ENCODE measurements at places on chromosomes 6 and 20. TPM values are rescaled to one million over a fixed set of nuclear protein-coding genes. Genes with fewer than 3 reads are reported as not detected.
A peak's percentile ranks its signal among the peaks of the same experiment; 100 is the strongest.

OTOR gene
- total RNA-seq, result not detected

KCNQ5 gene
- total RNA-seq, result not detected

KIF6 gene
- total RNA-seq, result 0.12 TPM

ECT2L gene
- total RNA-seq, result 0.37 TPM

DNA sequence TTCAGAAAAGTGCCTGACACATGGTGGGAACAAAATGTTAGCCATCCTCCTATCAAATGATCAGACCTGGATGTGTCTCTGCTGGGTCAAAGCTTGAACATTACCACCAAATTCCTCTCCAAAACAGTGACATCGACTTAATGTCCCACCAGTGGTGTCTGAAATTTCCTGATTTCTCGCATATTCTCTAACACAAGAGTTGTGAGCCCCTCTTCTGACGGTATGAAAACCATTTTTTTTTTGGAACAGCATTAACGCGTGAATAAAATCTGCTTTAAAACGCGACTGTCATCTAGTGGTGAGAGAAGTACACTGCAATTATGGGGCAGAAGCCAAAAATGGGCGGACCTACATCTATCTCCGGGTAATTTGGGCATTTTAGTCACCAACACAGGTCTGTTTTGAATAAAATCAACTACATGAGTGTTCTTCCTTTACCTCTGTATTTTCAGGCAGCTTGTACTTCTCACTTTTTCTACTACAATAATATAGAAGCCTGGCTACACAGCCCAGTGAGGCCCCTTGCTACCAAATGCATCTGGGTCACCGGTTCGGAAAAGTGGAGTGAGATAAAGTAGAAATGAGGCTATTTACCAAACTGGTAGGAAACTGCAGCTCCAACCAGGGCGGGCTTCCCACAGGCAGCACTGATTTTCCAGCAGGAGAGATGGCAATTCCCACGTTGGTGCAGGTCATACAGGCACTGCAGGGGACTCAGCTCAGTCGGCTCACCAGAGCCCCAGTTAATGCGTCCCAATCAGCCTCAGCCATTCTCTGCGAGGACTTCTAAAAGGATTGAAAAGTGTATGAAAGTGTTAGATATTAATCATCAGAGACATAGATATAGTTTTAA is 27.4 kb downstream of the MGME1 start:
- no peak for DNase-seq

GRCh38 chr6:170031684-170032121 is 259.2 kb downstream of the DLL1 start:
- DNase-seq, result peak; percentile 5

DNA sequence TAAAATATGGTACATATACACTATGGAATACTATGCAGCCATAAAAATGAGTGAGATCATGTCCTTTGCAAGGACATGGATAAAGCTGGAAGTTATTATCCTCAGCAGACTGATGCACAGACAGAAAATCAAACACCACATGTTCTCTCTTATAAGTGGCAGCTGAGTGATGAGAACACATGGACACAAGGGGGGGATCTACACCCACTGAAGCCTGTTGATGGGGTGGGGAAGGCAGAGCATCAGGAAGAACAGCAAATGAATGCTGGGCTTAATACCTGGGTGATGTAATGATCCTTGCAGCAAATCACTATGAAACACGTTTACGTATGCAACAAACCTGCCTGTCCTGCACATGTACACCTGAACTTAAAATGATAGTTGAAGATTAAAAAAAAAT is 71.3 kb downstream of the MANEA start:
- DNase-seq, result no peak

DNA sequence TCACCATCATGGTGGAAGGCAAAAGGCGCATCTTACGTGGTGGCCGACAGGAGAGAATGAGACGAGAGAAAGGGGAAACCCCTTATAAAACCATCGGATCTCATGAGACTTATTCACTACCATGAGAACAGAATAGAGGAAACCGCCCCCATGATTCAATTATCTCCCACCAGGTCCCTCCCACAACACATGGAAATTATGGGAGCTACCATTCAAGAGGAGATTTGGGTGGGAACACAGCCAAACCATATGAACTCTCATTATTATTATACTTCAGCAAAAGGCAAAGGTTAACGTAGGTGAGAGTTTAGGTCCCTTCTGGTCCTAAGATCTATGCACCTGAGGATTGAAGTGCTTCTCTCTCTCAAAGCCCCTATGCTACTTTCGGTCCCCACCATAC is 2.4 kb upstream of the PFDN4 start:
- DNase-seq, result no peak

DNA sequence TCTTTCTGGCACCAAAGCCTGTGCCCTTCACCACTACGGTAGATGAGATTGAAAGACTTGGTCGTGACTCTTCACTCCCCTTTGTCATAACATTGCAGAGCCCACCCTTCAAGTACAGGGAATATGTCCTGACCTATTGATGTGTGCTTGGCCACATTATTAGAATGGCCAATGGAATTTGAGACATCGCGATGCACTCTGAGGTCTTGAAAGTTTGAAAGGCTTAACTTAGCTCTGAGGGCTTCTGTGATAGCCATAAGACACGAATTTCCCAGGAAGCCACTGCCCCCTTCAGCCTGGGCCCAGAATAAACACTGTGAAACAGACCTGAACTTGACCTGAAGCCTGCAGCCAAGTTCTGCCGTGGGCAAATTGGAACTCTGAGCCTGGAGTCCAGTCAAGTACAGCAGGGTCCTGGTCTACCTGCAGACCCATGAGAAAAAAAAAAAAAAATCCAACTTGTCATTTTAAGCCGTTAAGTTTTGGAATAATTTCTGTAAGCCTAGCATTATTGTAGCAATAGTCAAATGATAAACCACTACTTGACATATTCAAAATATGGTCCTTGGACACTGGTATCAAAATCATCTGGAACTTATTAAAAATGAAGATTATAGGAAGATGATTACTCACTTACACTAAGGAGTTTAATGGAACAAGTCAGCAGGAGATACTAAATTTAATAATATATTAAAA is 36.9 kb upstream of the TRAF3IP2 start:
- DNase-seq, result peak; percentile 67

DNA sequence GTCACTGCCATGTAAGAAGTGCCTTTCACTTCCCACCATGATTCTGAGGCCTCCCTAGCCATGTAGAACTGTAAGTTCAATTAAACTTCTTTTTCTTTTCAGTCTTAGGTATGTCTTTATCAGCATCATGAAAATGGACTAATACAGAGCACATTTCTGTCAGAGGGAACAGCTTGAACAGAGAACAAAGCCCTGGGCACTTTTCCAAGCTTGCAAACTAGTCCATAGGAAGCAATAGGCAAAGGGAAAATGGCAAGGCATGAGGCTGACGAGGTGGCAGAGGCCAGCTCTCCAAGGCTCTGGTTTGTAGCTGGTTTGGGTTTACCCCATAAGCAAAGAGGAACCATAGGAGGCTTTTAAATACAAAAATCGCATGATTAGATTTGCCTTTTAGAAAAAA is 185.1 kb upstream of the HDDC2 start:
- DNase-seq, result no peak

GRCh38 chr20:17641520-17641964 is 40.5 kb downstream of the RRBP1 start:
- DNase-seq, result peak; percentile 65

- DNase-seq, result no peak
Observed at GRCh38 chr6:34667481-34668238, 28.9 kb downstream of the ILRUN start.

GRCh38 chr20:2930538-2930937 is 57.3 kb downstream of the PTPRA start:
- no peak for DNase-seq

DNA sequence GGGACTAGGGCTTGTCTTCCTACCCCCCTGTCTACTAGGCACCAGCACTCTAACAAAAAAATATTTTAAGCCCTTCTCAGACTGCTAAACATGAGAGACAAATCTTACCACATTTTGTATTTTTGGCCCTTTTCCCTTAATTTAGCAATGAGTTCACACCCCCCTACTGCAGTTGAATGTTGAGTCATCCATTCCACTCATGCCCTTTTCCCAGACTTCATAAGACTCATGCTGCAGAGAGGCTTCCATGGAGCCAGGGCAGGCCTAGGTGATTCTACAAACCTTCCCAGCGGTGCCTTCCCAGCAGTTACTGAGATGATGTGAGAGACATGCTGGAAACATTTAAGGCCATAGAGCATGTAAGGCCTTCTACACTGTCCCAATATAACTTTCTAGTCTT is 53.9 kb downstream of the PXDC1 start:
- DNase-seq, result no peak

DNA sequence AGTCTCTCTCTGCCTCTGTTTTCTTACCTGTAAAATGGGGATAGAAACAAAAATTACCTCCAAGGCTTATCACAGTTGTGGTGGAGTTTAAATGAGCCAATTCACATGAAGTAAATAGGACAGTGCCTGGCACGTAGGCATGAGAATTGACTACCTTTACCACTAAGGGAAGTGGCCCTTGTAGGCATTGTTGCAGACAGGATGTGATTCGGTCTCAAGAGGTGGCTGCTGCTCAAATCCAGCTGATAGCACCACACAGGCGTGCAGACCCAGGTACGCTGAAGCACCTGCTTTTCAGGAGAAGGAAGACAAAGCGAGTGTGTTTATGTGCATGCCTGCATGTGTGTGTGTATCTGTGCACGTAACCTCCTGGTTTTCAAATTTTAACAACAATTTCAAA is 108.6 kb downstream of the EYA2 start:
- DNase-seq, result no peak

All from left ventricle myocardium superior (tissue), 1 donor.